ENCODE measurements at places on chromosomes 3 and 15. TPM values are rescaled to one million over a fixed set of nuclear protein-coding genes. Genes with fewer than 3 reads are reported as not detected.

LDHAL6B gene
- total RNA-seq, result not detected

PLCB2 gene
- total RNA-seq, result 7.8 TPM

IQCF5 gene
- not detected for total RNA-seq

RPL39L gene
- 40.3 TPM for total RNA-seq

PLCH1 gene
- total RNA-seq, result under 0.01 TPM
